ENCODE measurements at places on chromosomes 5 and 9.

GRCh38 chr5:146419696-146420095 is 27.4 kb upstream of the TCERG1 start:
- no peak for DNase-seq

DNA sequence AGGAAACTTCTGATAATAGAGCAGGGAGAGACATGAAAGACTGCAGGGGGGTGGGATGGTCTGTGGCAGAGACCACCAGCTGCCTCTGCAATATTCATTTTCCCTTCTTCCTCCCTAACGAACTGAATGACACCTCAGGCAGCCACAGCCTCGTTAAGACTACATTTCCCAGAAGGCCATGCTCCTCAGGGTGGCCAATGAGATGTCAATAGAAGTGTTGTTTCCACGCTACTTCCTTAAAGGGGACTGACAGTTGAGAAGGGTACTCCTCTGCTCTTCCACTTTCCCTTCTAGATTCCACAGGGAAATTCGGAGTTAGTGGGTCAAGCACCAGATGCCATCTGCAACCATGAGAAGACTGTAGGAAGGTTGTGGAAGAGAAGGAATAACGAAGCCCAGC is 52.0 kb upstream of the DAPK1 start:
- no peak for DNase-seq

DNA sequence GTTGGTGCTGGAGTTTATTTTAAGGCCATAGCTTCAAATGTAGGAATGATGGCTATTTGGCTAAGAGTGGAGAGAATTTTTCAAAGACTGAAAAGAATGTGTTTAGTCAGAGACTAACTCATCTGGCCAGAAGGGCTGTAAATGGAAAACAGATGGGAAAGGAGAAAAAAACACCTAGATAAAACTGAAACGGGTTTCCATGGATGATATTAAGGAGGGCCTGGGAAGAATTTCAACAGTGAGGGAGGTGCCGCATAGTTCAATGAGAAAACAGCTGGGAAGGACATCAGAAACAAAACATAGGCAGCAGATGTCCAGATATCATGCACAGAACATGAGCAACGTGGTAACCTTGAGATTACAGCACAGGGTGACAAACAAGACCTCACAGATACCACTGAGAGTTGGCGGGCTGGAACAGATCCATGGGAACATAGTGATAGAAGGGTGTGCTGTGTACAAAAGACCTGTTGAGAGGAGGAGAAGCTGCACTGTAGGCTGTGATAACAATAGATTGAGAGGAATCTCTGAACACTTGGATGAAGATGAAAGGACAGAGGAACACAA is 31.2 kb upstream of the RAD23B start:
- no peak for DNase-seq

DNA sequence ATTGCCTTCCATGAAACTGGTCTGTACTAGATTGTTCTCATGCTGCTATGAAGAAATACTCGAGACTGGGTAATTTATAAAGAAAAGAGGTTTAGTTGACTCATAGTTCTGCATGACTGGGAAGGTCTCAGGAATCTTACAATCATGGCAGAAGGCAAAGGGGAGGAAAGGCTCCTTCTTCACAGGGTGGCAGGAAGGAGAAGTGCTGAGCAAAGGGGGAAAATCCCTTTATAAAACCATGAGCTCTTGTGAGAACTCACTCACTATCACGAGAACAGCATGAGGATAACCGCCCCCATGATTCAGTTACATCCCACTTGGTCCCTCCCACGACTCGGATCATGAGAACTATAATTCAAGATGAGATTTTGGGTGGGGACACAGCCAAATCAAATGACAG is 163.2 kb downstream of the RFK start:
- no peak for DNase-seq

GRCh38 chr5:121251954-121252353 is 599.7 kb upstream of the FTMT start:
- no peak for DNase-seq

DNA sequence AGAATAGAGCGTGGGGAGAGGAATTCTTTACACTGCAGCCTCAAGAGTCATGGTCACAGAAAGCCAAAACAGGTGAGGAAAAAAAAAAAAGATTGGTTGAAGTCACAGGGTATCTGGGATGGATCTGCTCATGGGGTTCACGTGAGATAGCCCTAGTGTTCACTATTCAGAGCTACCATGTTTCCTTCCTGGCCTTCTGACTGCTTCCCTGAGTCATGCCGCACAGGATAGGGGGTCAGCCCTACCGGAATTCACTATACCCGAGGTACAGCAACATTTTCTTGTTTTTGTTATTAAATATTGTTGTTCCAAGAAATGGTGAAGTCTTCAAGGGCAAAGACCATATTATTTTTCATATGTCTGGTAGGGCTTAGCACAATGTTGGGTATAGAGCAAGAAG is 21.5 kb upstream of the MAN2A1 start:
- DNase-seq = no peak
